NCI-H1930 (cell line): ENCODE measurements at places on chromosomes 7 and 10.

DNA sequence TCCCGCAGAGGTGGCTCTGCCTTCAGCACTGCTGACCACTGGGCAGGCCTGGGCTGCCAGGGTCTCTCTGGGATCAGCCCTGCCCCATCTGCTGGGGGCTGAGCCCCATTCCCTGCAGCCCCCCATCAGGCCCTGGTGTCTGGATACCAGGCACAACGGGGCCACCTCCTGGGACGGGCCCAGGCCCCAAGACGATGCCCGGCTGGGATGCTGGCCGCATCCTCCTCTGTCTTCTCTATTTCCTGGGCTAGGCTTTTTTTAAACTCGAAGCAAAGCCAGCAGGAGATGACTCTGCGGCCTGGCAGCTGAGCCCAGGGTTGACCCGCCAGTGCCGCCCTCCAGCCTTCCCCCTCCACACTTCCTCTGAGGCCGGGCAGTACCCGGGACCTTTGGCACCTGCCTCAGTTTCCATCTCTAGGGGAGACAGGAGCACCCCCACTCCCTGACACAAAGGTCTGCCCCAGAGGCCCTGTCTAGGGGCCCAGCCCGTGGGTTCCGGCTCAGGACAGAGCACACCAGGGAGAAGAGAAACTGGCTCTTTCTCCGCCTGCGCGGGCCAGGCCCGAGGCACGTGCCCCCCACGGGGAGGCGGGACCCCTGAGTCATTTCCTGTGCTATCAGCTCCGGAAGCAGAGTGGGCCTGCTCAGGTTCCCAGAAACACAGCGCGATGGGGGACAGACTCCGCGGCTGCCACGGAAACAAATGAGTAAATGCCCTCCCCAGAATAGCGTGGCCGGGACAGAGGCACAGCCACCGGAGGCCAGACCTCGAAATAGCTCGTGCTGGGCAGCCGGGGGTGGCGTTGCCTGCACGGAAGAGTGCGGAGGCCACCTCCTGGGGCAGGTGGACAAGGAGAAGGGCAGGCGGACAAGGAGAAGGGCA, 84.6 kb upstream of the PDGFA start:
- no peak for DNase-seq

GRCh38 chr10:11331726-11332125, 279.7 kb downstream of the USP6NL start:
- no peak for DNase-seq

GRCh38 chr7:101618916-101619315, 10.2 kb downstream of the MYL10 start:
- DNase-seq, result no peak

- DNase-seq, result no peak
Measured at GRCh38 chr7:46811529-46811928, 770.4 kb downstream of the TNS3 start.

- no peak for DNase-seq
Measured at GRCh38 chr10:47243356-47243755, 56.6 kb upstream of the GDF10 start.

GRCh38 chr10:47330804-47331203, 8.6 kb downstream of the GDF2 start:
- no peak for DNase-seq

DNA sequence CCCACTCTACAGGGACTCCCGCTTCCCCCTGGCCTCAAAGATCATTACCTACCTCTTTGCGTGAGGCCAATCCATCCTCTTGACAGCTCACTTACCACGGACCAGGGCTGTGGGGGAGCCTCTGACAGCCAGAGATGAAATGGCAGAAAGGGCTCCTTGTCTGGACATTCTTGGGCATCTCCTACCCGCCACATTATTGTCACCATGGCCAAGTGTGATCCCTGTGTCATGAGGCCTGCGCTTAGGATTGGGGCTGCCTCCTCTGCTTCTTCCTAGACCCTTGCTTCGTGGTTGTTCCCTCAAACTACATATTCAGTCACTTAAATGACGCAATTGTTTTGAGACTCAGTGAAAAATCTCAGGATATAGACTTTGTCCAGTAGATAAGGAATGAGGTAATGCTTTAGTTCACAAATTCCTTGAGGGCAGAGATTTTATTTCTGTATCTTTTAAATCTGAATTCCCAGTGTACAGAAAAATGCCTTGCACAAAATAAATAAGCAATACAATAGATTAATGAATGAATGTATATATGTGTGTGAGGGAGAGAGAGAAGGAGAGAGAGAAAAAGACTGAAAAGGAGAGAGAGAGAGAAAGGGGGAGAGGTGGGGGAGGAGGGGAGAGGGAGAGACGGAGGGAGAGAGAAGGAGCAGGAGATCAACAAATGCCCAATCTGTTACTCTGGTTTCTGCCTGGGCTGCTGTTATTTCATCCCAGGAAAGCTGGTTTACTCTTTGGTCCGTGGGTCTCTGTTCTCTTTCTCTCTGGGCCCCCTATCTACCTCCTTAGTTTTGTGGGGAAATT, 159.0 kb downstream of the PLXNA4 start:
- DNase-seq, result no peak

- DNase-seq, result no peak
Measured at GRCh38 chr7:145082366-145083161, 246.7 kb upstream of the TPK1 start.

- no peak for DNase-seq
Measured at GRCh38 chr7:112421666-112422486, 28.4 kb upstream of the IFRD1 start.

- no peak for DNase-seq
Measured at GRCh38 chr10:124394583-124394982, 24.1 kb downstream of the OAT start.

- DNase-seq, result no peak
Measured at GRCh38 chr10:70535001-70535400, 56.4 kb downstream of the PALD1 start.

DNA sequence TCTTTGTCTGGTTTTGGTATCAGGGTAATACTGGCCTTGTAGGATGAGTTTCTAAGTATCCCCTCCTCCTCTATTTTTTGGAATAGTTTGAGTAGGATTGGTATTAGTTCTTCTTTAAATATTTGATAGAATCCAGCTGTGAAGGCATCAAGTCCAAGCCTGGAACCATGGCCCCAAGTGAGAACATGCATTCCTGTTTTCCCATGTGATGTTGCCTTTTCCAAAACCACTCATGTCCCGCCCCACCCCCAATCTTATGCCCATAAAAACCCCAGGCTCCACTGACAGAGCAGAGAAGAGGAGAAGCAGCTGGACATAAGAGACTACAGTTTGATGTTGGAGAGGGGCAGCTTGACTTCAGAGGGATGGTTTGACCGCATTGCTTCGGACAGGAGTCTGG, 71.2 kb downstream of the MINPP1 start:
- no peak for DNase-seq

DNA sequence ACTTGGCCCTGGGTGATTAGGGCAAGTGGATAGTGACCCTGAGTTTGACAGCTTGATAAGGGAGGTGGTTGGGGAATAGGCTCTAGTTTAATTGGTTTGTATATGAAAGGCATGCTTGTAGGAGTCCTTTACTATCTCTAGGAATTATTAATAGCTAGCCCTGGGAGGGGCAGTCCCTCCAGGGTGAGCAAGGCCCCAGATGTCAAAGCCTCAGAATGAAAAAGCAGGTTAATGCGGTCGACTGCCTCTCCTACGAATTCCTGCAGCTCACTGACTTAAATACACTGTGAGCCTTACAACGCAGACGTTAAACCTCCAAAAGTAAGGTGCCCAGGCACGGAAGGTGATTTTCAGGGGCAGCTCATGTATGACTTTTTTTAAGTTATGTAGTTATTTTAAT, 5.2 kb upstream of the BTBD16 start:
- DNase-seq, result no peak

GRCh38 chr10:99779335-99779734, 3.1 kb upstream of the ABCC2 start:
- no peak for DNase-seq

DNA sequence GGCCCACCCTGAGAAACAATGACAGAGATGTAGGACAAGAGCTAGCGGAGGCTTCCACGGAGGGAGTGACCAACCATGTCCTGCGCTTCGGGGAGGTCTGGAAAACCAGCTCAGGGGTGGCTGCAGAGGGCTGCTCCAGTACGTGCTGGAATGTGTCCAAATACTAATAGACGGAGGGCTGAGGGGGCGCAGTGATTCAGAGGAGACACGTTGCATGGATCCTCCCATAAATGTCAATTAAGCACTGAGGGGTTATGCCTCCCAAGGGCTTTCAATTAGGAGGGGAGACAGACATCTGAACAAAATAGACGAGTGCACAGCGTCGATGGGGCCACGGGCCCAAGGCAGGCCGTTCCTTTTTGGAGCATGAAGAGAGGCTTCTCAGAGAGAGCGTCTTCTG, 51.0 kb upstream of the NPS start:
- DNase-seq, result no peak

DNA sequence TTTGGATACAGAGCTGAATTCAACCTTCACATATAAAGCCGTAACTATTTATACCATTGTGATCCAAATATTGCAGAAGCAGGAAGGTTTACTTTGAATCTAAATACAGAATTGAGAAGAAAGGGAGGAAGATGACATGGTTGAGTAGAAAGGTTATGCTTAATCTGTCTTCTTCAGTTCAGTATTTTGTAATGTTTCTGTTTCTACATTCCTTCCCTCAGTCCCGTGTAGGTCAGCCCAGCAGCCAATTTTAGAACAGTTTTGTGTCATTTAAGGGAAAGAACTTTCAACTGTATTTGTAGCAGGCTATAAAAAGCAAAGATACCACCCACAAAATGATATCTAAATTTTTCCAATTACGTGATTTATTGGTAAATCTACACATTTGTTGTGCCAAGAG, 97.4 kb downstream of the CPED1 start:
- DNase-seq, result no peak

DNA sequence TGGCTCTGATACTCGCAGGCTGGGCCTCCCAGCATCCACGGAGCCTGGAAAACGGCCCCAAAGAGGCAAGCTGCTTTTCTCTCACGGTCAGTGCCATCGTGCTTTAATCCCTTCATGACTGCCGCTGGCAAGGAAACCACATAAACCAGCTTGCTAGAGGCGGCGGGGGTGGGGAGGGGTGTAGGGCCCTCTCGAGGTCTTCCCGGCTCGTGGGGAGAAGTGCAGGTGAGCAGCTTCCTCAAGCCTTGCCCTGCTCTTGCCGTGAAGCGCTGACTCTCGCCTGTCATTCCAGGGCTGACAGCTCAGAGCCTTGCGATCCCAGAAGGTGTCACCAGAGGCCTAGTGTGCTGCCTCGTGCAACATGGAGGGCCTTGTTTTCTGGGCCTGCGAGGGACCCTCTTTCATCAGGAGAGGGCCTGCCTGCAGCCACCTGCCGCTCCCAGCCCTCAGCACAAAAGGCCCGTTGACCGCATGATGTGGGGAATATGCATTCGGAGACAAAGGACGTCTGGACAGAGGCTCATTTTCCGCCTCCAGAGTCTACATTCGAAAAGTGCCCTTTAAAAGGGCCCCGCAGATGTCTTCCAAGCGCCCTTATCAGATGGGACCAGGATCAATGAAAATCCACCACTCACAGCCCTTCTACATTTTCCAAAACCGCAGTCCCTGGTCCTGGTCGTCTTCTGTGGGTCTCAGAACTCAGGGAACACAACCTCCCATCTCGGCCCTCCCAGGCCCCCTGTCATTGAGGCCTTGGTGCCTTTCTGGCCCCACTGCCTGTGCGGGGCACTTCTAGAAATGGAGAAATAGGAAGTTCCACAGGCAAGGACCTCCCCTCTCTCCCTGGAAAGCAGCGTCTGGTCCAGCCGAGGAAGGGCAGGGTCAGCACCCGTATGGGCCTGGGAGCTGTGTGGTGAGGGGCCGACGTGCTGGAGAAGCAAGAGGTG, 58.7 kb downstream of the ZRANB1 start:
- no peak for DNase-seq

- DNase-seq, result no peak
Measured at GRCh38 chr7:133155146-133155545, 73.3 kb upstream of the CHCHD3 start.

DNA sequence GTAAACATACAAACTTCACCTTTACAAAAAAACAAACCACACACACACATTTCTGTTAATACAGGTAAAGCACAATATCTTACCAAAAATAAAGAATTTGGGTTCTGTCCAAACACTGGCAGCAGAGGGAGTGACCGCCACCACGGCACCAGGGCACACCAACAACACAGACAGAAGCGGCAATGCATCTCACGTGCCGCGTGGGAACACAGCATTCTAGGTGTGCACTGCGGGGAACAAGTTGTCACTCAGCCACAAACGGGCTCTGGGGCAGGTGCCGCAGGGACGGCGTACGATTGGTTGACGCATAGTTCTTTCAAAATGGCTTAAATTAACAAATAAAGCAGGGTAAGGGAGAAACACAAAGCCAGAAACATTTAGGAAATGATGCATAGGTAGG, 22.3 kb downstream of the PDGFA start:
- no peak for DNase-seq

DNA sequence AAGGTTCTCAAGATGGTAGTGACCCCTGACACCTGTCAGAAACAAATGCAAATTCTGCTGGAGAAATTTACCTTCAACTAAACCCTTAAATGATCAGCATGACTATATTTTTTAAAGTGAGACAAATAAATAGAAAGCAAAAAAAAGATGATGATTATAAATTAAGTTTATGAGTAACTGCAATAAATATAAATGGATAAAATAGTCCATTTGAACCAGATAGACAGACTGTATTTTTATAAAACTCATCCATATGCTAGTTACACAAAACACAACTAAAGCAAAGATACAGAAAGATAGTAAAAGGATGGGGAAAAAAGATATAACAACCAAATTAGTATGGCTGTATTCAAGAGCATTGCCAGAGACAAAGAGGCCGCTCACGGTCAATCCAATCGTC, 5.9 kb downstream of the TMEM176A start:
- no peak for DNase-seq

DNA sequence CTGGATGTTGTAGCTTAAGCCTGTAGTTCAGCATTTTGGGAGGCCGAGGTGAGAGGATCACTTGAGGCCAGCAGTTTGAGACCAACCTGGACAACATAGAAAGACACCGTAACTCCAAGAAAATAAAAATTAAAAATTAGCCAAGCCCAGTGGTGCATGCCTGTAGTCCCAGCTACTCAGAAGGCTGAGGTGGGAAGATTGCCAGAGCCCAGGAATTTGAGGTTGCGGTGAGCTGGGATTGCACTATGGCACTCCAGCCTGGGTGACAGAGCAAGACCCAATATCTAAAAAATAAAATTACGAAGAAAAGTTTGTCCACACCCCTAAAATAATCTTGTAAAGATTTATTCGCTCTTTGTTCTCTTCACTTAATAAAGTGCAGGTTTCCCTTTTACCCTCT, 951.0 kb downstream of the TYW1 start:
- DNase-seq, result no peak
